ENCODE measurements at places on chromosomes 4 and X.

- no peak for DNase-seq
These were observed 789.3 kb downstream of the IL1RAPL1 start for GRCh38 chrX:29376584-29376983.

DNA sequence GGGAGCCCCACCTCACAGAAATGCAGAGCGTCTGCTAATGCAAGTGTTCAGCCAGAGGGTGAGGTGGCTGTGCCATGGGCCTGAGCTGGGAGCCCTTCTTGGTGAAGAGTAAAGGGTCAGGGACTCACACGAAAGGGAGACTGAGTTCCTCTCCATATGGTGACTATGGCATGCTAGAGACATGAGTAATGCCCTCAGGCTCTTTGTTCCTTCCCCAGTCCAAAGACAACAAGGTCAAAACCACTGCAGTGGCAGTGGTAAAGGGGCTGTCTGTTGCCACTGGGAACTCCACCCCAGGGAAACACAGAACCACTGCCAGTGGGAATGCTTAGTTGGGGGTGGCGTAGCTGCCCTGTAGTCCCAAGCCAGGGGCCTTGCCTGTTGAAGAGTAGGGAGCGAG is 22.4 kb downstream of the RAB40AL start:
- DNase-seq: no peak

DNA sequence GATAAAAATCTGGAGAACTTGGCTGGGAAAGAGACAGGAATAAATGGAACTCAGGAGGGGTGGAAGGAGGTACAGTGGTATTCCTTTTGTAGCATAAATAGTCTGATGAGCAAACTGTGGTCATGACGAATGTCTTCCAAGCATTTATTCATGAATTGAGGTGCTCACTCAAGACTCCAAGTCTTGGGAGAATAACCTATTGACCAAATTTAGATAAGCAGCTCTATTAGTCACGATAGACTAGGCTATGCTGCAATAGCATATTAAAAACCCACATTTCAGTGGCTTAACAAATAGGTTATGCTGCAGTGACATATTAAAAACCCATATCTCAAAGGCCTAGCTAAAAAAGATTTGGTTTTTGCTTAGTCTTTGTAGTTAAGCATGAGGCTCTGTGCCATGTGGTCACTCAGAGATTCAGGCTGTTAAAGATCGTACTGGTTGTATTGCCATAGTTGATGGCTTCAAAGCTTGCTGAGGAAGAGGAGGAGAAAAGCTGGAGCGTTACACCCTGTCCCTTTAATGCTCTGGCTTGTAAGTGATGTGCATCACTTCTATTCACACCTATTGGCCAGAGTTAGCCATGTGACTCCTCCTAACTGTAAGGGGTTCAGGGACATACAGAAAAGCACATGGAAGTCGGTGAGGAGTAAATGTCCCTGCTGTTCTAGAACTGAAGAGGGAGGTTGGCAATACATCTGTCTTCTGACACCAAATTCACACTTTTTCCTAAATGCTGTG is 24.5 kb upstream of the CCDC149 start:
- DNase-seq: no peak

DNA sequence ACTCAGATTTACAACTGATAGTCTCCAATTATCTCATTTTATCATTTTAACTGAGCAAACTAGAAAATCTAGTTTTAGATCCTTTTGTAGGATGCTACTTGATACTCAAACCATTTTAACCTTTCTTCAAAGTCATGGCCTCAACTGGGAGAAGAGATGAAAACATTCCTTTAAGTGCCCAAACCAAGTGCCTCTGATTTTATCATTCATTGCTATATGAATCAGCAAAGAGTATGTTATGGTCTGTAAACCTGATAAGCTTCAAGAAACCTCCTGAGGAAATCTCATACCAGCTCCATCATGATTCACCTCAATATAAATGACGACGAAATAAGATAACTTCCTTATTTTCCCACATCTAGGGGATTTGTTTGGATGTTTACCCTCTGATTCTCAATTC is 119.9 kb downstream of the FAM13A start:
- no peak for DNase-seq

GRCh38 chr4:153758136-153758535 is 1.7 kb downstream of the RNF175 start:
- DNase-seq: no peak

DNA sequence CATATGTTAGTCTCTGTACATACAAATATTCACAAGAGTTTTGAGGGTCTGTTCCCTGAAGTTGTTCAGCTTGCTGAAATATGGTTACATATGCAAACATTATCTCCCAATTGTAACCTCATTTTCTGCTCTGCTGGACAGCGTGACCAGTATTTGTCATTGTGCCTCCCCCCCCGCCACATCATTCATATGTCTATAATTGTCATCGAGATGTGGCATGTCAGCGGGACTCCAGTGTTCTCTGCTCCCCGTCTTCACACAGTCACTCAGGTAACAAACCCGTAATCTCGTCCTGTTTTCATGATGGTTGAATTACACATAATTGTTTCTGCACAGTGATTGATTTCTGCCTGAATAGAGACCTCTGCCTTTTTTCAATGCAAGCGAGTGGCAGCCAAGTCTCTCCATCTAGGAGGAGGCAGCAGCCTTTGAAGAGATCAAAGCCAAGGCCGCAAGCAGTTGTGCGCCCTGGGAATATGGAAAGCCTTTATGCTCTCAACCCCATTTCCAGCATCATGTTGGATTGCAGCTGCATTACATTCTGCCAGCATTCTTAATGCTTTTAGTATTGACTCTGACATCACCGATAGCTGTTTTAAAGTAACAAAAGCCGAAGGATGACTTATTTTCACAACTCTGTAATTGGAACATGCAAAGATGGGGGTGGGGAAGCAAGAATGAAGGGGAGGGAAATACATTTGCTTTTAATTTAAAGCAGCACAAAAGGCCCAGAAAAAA is 27.4 kb downstream of the LEF1 start:
- DNase-seq: no peak

DNA sequence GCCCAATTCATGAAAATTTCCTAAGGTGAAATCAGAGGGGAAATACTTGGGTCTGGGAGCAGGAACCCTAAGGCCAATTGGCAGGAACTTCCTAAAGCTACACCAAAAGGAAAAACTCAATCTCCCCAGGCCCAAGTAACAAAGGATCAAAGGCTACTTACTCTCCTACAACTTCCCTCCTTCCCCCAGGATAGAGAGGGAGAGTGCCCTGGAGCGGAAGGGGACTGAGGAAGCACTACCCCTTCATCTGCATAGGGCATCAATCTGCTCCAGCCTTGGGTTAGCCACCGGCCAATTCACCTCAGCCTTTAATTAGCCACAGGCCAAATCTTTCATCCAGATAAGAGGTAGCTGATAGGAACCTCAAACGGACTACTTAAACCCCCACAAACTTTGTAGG is 55.0 kb downstream of the SLC34A2 start:
- no peak for DNase-seq

GRCh38 chr4:101600287-101600686 is 190.2 kb upstream of the BANK1 start:
- DNase-seq: no peak

DNA sequence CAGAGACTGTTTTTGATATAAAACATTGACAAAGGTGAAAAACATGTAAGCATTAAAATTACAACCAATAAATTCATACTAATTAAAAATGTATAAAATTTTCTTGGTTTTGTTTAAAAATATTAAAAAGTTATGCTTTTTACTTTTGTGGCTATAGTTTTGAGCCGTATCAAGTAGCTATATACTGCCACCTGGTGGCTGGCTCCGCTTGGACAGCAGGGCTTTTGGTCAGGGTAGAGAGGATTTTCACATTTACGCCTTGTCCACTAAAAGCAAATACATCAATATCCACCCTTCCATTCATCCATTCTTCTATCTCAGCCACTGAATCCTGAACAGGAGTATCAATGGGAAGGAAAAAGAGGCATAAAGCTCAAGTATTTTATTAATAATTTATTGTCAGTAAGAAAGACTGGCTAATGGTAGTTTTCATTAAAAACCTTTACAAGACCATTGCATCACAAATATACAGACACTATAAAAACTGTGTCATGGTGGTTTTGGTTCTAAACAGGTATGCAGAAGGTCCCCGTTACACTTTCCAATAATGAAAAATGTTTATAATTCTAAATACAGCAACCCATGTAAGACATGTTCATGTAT is 32.1 kb upstream of the MTNR1A start:
- DNase-seq: peak; percentile 31

GRCh38 chr4:16991450-16991849 is 93.0 kb upstream of the LDB2 start:
- no peak for DNase-seq

DNA sequence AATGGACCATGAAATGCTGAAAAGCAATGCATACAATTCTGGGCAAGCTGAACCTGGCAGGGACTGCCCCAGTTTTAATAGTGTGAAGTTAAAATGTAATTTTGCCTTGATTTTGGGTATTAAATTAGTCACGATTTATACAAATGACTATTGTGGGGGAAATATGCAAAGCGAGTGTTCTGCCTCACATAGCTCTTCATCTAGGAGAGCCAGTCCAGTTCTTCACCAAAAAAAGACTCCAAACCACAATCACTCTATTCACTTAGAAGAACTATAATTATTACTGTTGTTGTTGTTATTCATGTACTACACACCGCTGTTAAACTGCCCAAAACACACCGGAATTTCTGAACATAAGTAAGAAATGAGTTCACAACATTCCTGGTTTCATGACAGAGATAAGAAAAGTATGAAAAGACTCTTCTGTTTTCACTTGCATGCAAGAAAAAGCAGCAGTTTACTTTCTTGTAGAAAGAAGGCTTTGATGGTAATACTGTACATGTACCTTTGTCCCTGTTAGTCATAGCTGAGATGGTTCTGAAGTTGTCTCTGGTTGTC is 101.9 kb downstream of the QRFPR start:
- DNase-seq: no peak
